ENCODE measurements at places on chromosomes 4 and X.
A peak's percentile ranks its signal among the peaks of the same experiment; 100 is the strongest.

DNA sequence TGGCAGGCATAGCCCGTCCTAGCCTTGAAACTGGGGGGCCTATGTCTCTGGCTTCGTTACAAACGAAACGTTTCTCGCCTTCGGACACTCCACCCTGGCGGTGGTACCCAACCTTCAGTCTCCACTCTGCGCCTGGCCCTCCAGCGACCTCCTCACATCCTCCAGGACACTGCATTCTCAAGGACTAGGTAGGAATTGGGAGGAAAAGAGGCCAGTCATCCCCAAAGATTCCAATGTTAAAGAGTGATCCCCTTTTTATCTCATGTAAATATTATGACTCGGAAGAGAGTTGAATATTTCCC is 2.1 kb upstream of the NKX6-1 start:
- DNase-seq = no peak

DNA sequence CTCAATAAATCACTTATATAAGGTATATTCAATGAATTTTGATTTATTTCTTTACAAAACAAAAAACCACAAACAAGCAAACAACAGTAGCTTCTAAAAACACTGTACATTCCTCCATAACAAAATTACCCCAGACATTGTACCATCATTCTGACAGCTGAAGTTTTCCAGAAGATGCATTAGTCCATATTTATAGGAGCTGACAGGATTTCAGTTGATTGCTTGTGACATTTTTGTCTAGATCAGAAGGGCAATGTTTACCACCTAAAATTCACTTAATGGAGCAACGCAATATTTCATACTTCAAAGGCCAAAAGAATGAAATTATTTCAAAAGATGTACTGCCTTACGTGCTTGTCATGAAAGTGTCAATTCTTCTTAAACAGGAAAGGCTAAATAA is 167.0 kb downstream of the ATP10D start:
- no peak for DNase-seq

DNA sequence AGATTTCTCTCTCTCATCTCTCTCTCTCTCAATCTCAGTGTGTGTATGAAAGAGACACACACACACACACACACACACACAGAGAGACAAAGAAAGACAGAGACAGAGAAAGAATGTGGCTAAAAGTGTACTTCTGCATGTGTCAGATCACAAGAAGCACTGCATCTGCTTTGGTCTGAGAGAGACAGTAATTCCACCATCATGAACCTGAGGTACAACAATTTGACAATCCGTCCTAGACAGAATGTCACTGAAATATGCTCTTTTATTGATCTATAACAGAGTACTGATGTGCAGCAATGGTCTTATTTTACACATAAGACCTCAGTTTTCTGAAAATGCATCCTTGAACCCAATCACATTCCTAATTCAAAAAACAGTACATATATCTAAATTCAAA is 576.2 kb upstream of the SMIM31 start:
- no peak for DNase-seq

DNA sequence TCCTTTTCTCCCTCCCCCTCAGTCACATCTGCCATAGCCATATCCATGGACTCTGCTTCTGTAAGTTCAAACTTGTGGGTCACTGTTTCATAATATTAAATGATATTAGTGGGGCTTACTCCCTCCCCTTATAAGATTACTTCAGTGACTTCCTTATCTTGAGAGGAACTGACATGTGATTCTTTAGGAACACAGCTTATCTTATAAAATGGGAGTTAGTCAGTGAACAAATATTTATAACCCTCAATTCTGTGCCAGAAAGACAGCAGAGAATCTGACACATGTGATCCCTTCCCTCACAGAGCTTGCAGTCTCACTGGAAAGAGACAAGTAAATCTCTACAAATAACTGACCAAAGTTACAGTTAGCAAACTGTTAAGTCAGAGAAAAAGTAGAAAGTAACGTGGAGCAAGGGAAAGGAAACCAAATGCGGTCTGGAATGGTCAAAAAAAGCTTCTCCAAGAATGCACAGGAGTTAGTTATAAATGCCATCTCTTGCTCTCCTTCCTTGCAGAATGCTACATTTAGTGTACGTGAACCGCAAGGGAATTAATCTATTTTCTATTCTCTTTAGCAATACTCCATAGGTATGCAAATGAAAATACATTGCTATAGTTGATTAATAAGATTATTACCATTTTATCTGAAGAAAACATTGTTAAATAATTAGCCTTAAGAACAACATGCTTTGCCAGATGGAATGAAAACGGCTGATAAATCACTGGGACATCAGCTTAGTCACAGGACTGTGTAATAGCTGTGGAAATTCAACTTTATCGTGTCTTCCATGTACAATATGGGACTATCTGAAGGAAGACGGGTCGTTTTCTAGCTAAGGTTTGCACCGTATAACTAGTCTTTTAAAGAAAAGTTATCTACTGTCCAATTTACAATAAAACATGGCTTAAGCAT is 29.0 kb downstream of the SGMS2 start:
- peak; percentile 3 for DNase-seq

- DNase-seq = no peak
Measured at GRCh38 chrX:119735467-119735866, 22.9 kb upstream of the SOWAHD start.

GRCh38 chr4:136599890-136600289 is 932.4 kb downstream of the PCDH18 start:
- peak; percentile 45 for DNase-seq

DNA sequence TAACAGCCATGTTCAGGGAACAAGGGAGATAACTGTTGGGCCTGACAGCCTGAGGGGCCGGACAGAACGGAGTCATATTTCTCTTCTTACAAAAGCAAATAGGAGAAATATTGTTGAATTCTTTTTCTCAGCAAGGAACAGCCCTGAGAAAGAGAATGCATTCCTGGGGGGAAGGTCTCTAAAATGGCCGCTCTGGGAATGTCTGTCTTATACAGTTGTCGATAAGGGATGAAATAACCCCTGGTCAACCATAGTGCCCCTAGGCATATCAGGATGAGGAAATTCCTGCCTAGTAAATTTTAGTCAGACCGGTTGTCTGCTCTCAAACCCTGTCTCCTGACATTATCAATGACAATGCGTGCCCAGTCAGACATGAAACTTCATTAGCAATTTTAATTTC is 1925.5 kb downstream of the PCDH7 start:
- DNase-seq = no peak

GRCh38 chrX:80432863-80433262 is 12.6 kb downstream of the TENT5D start:
- DNase-seq = peak; percentile 63

DNA sequence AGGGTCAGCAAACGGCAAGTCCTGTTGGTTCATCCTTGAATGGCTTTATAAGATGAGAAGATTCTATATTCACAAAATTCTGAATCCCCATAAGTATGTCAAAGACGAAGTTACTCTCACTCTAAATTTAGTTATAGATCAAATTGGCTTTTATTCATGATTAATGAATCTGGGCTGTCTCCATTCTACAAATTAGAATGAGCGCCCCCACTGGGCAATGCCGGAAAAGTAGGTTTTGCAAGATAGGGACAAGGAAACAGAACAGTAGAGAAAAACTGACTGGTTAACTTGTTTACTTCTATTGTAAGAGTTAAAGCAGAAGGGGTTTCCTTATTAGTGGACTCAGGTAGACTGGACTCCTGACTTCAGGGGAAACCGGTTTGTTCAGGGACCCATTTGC is 100.3 kb downstream of the F11 start:
- DNase-seq = no peak

DNA sequence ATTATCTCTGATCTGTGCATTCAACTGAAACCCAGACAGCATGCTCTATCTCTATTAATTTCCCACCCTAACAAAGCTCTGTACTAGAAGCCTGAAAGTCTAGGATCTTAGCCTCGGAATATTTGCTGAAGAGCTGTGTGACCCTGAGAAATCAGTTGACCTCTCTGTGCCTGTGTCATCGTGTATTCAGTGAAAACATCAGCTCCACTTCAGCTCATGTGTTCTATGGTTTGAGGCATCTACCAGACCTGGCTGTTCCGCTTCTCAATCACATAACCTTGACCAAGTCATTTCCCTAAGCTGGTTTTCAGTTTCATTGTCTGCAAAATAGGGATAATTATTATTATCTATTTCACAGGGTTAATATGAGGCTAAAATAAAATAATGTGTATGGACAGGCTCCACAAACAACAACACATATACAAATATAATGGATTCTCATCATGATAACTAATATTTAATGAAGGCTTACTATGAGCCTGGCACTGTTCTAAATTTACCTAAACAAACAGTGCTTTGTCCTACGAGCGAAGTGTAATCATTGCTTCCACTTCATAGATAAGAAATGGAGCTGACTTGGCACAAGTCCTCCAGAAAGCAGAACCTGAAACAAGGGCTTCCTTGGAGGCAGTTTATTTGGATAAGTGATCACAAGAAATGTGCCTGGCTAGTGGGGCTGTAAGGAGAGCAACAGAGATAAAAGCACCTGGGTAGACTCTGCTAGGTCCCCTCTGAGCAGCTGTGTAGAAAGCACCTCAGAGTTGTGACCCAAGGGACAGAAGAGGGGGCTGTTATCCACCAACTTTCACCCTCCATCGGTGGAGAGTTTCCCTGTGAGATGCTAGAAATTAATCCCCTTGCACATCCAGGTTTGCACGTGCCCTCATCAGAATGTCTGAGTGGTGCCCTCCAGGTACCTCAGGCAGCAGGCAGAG is 356.9 kb downstream of the RAB28 start:
- DNase-seq = no peak

GRCh38 chrX:39212456-39212855 is 411.2 kb downstream of the MID1IP1 start:
- DNase-seq = no peak

DNA sequence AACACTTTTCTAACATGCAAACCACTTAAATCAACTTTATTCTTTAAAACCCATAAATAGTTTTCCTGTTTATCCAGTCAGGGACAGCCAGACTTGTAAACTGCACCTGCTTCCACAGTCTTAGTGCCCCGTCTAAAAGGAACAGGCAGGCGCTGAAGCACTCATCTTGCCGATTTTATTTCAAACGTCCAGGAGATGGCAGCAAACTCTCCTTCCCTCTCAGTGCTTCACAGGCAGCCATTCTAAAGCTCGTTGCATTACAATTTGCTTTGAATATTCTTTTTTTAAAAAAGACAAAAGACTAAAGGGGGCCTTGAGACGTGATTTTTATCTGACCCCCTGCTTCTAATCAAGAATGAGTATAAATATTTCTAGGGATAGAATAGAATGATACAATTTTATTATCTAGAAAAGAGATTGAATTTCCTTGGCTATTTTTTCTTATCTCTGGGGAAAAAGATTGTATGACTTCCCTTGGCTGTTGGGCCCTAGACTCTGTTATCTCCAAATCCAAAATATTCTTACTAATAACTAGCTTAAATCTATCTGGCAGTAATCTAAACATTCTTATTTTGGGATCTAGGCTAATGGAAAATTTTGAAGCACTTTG is 93.6 kb upstream of the MYOZ2 start:
- DNase-seq = peak; percentile 82

- DNase-seq = peak; percentile 38
Measured at GRCh38 chr4:163558539-163559044, 64.1 kb downstream of the TMA16 start.

DNA sequence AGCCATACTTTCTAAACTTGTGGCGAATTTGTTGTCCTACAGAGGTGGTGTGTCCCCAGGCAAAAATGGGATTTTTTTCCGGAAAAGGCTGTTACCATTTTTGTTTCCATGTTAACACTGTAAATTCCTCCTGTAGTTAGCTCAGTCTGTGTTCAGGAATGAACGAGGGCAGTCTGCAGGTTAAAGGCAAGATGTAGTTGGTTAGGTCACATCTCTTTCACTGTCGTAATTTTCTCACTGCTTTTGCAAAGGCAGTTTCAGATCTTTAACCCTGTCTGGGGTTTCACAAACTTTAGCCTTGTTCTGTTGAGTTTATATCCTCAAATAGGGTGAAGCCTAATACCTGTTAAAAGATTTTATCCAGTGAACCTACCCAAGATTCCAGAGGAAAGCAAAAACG is 50.5 kb upstream of the PUDP start:
- no peak for DNase-seq

GRCh38 chr4:163592212-163592611 is 97.7 kb downstream of the TMA16 start:
- peak; percentile 27 for DNase-seq

GRCh38 chr4:85260064-85260463 is 214.9 kb upstream of the ARHGAP24 start:
- DNase-seq = no peak

- no peak for DNase-seq
Measured at GRCh38 chrX:137749246-137749645, 183.3 kb downstream of the ZIC3 start.

DNA sequence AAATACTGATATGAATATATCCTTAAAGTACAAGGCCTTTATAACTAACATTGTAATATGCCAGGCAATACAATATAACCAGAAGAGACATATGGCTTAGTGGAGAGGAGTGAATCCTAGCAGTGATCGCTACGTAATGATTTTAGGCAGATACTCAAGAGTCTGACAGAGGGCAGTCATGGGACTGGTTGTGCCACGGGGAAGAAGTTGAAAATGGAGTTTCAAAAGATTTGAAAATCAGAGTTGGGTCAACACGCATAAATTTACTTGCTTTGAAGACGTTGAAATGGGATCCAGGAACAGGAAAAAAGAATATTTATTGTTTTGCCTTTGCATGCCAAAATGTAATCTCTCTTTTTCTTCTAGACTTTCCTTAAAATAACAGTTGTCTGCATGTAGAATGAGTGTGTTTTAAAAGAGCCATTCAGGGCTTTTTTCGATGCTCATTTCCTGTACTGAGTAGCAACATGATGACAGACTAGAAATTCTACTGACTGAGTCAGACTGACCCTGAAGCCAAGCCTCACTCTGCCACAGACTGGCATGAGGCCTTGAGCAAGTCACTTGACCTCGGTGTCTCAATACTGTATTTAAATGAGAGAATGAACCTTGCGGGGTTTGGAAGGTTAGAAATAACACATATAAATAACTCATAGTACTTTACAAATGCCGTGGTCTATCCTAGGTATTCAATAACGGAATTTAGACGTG is 8.1 kb upstream of the SMS start:
- DNase-seq = no peak

DNA sequence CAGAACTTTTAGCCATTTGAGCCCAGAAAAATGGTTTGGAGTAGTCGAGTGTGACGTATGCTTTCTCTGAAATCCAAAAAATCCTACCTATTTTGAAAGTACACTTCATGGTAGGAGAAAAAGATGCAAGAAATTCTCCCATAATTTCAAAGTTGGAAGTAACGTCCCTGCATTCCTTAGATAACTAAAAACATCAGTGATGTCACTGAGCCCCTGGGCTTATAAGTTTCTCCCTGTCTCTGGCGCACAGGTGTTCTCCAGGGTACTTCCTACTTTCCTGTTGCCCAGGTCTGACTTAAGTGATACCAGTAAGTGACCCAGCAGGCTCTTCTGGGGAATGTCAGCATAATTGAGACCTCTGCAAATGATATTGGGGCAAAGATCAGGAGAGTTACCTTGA is 90.5 kb upstream of the WDR1 start:
- DNase-seq = no peak

GRCh38 chr4:121242188-121242750 is 78.1 kb upstream of the TNIP3 start:
- peak; percentile 54 for DNase-seq

DNA sequence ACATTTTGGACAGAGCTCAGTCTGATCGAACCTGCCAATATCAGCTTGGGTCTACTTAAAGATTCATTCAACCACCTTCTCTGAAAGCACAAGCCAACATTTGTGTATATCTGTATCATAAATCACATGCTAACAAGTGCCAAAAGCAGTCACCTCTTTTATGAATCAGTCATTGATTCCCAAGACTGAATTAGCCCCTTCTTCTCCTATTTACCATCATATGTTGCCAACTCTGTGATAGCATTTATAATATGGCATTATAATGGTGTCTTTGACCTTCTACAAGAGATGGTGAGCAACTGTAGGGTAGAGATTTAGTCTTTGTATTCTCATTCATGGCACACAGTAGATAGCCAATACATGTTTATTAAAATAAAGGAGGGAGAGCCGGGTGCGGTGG is 61.4 kb downstream of the DDX53 start:
- DNase-seq = no peak

Measured in Kasumi-1 (cell line).